SJSA1 (cell line): ENCODE measurements at places on chromosomes 2 and 18. TPM values are rescaled to one million over a fixed set of nuclear protein-coding genes. Genes with fewer than 3 reads are reported as not detected.

DNA sequence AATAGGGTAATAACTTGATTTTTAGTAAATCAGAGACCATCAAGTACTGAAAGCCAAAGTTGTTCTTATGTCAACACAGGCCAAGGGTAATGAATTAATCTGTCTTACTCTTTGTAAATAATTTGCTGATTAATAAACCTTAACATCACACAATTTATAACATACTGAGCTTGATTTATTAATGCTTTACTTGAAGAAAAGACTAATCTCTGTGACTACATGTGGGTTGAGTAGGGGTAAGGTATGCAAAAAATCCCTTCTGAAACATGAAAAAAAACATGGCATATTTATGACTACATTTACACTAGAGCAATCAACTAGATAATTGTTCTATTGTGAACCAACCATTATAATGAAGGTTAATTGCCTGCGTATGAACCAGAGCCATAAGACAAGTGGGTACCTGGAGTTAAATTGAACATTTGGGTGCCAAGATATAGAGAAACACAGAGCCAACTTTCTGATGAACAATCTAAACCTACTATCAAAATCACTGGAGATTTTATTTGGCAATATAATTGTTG lies 67.7 kb upstream of the GRB14 start:
- no peak for DNase-seq

DNA sequence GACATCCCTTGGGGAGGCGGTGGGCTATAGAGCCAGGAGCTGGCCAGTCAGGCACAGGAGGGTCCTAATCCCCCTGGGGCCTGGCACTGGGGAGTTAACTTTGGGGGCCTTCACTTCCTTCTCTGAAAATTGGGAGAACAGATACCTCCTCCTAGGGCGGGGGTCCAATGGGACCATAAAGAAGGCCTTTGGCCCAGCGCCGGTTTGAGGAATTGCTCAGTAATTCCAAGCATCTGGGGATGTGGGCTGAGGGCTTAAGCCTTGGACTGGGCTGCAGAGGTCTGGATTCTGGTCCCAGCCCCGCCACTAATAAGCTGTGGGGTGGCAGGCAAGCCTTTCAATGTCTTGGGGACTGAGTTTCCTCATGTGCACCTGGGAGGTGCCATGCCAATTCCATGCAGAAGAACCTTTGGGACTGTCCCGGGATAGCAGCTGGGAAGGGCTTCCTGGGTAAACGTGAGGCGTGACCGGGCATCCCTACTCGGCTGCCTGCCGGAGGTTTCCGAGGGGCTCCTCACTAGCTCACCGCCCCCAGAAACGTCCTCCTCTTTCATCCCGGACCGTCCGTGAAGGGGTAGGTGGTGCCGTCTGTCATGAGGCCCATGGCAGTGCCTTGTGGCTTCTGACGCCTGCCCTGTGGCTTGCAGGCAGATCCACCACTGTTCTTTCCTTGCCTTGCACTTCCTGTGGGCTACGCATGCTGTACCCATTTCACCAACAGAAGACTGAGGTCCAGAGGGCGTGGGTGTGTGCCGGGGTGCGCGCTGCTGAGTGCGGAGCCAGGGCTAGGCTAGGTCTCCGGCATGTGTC lies 67.4 kb upstream of the HPCAL1 start:
- no peak for DNase-seq

- DNase-seq: no peak
These were observed 1.1 kb downstream of the DLGAP1 start for GRCh38 chr18:4453874-4454536.

Gene SRD5A2
- not detected in 2 replicates for total RNA-seq

DNA sequence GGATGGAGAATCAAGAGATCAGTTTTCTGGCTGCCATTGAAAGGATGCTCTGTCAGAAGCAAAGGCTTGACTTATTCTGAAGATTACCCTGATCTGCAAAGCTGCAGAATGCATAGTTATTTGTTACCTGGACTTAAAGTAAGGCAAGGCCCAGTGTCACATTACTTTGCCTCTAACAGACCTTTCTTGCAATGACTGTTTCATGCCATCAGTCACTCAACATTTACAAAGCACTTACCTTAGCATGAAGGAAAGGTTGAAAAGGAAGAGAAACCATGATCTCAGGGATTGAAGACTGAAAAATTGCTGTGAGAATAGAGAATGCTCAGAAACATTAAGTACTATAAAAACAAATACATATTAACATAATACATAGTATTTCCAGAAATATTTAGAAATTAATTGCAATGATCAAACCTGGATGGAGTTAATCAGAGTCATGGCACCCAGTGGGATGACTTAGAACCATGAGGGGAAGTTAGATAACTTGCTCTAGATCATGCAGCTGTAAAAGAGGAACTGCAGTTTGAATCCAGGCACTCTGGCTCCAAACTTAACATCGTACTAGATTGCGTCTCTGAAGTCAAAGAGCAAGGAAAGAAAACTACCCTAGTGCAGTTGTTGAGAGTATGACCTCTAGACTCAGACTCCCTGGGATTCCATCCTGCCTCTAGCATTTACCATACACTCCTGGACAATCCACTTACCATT lies 26.5 kb upstream of the FAM117B start:
- DNase-seq: no peak

Gene DSG1
- total RNA-seq: not detected in 2 replicates

- DNase-seq: peak; percentile 40
These were observed 40.4 kb upstream of the FAM124B start for GRCh38 chr2:224442071-224442967.

DNA sequence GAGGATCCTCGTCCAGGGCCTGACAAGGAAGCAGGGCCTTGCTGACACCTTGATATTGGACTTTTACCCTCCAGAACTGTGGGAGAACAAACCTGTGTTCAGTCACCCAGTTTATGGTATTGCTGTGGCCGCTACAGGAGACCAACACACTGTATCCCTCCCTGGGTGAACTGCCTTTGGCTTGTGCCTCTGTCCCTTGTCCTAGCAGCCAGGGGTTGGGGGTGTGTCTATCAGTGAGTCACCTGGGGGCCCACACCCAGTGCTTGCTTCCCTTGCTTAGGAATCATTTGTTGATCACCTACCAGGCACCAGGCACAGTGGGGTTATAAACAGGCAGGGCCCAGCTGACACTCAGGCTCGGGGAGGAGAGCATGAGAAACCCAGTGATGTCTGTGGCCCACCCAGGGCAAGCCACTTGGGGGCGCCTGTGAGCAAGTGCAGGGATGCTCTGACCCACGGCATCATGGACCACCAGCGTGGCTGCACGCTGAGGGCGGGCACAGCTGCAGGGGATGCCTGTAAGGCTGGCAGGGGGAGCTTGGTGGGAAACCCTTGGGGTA lies 17.1 kb downstream of the TMEM185B start:
- DNase-seq: no peak

- no peak for DNase-seq
These were observed 80.3 kb downstream of the INSIG2 start for GRCh38 chr2:118168615-118169014.

DNA sequence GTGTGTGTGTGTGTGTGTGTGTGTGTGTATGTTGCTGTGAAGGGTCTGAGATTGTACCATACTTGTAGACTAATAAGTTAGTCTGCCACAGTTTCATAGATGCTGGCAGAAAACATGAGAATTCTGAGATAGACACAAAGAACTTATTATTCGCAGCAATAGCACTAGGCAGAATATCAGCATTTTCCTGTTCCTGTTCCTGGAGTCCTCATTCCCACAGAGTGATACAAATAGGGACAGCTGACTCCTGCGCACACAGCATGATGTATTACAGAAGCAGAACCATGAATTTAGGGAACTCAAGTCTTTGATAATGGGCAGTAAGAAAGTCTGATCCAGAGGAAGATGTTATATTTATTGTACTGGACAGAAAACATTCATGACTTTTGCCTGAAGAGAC lies 1466.3 kb downstream of the DPP10 start:
- DNase-seq: no peak

Gene COLEC11
- total RNA-seq: not detected in 2 replicates

DNA sequence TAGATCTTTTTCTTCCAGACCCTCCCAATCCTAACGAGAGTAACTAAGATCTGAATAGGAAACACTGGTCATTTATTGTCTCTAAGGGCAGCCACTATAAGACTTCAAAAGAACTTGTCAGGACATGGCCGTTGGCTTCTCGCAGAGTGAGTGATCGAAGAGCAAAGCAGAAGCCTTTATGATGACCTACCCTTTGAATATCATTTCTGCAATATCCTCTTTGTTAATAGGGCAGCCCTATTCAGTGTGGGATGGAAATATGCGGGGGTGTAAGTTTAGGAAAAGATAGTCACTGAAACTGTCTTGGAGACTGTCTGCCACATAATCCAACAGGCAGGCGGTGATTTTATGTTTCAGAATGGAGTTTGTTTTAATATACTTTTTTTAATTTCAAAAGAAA lies 70.9 kb downstream of the FBXO36 start:
- DNase-seq: no peak

Gene CYP27A1
- total RNA-seq: 4.1 and 5.5 TPM in 2 replicates

DNA sequence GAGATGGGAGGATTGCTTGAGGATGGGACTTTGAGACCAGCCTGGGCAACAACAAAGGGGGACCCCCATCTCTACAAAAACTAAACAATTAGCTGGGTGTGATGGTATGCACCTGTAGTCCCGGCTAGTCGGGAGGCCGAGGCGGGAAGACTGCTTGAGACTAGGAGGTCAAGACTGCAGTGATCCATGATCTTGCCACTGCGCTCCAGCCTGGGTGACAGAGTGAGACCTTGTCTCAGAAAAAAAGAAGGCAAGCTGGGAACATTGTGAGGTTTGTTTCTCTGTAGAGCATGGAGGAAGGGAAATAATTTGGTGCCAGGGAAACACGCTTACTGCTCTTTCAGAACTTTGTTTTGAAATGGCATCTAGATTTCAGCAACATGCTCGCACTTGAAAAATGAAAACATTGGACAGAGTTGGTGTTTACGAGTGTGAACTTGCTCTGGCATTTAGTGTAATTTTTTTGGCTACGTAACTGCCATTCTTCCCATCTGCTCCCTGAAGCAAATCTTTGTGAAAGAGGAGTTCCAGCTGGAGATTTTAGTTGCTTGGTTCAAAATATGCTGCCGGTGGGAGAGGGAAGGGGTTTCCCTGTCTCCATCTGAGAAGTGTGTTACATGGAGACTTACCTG lies 125.6 kb upstream of the DLX2 start:
- DNase-seq: no peak

GRCh38 chr2:200640176-200640575 lies 54.4 kb downstream of the AOX1 start:
- no peak for DNase-seq

GRCh38 chr2:20597860-20598183 lies 53.1 kb downstream of the HS1BP3 start:
- no peak for DNase-seq

Gene SERPINB7
- total RNA-seq: 5.8 and 8.5 TPM in 2 replicates

Gene MAPK4
- total RNA-seq: not detected in 2 replicates

GRCh38 chr2:131056204-131056931 lies 36.9 kb downstream of the FAM168B start:
- DNase-seq: no peak

Gene CHST10
- total RNA-seq: 18.6 and 19.0 TPM in 2 replicates

Gene TXNDC9
- total RNA-seq: 107 and 117 TPM in 2 replicates

- no peak for DNase-seq
These were observed 185.0 kb downstream of the TMEM18 start for GRCh38 chr2:492178-492577.

DNA sequence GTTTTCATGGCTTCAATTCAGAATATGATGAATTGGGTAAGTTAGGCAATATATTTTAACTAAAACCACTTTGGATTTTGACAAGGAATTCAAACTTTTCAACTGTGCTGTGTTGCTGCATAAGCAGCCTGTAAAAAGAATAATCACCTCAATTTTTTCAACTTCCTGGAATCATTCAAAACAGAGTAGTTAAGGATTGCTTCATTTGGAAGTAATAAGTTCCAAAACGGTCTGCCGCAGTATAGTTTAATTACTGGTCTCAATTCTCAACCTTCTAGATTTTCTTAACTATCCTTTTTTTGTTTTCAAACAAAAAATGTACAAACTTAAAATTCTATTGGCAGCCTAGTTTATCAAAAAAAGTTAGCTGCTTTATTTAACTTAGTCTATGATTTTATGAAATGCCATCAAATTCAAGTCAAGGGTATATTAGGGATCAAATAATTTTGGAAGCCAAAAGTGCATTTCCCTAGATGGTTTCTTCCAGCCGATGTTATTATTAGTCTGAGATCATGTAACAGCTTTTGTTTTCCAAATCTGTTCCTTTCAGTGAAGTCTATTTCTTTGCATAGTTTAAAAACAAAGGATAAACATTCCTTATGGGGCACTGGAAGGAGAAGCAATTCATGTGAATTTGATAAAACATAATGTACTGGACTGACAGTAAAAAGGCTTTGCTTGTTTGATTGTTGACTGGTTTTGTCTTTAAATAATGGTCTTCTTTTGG lies 76.1 kb upstream of the ETAA1 start:
- peak; percentile 32 for DNase-seq

- no peak for DNase-seq
These were observed 125.1 kb upstream of the HAAO start for GRCh38 chr2:42917425-42917927.

Gene STAT1
- total RNA-seq: 89.5 and 108 TPM in 2 replicates

DNA sequence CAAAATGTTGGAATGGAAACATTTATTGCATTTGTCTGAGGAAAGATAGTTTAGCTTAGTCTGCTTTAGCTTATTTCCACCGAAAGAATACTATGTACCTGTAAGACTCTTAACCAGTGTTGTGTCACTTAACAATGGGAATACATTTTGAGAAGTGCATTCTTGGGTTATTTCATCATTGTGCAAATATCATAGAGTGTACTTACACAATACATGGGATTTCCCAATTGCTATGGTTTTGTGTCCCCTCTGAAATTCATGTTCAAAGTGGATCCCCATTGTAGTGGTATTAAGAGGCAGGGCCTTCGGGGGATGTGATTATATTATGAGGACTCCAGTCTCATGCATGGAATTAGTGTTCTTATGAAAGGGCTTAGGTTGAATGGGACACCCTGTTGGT lies 249.4 kb upstream of the UBE2E3 start:
- no peak for DNase-seq

Gene MARCHF7
- total RNA-seq: 129 and 225 TPM in 2 replicates

DNA sequence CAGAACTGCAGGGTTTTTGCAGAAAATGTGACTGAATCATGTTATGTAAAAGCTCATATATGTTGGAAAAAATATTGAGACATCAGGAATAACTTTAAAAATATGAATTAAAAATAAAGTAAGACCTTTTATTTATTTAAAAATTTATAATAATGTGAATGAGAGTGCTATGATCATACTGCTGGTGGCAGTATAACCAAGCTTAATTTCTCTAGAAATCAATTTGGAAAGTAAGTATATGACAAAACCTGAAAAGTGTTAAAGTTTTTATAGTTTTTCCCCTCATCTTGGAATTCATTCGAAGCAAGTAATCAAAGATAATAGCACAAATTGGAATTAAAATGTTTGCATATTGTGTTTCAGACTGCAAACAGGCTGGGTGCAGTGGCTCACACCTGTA lies 7.5 kb downstream of the SLC39A10 start:
- DNase-seq: no peak
